ENCODE measurements at places on chromosomes 3 and 15.

DNA sequence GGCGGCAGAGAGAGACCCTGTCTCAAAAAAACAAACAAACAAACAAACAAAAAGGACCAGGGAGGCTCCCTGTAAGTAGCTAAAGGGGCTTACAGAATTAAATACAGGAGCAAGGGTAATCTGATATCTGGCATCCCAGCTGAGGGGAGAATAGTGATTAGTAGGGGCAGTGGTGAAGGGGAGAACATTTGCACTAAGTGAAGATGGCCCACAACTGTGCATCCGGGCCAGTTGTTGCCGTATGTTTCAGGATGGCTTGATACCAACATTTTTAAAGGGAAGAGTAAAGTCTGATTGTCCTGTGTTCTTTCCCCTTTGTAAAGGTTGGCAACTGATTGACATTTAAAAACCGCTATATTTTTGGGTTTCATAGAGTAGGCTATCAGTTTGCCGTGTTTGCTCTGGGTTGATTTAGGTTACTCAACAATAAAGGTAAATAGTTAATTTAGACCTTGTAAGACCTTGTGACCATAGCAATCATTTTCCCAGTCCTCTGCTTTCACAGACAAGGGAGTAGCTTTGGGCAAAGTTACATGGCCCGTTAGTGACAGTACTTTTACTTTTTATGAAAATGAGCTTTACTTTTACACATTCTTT, 167.8 kb downstream of the PTPRG start:
- no peak for DNase-seq

DNA sequence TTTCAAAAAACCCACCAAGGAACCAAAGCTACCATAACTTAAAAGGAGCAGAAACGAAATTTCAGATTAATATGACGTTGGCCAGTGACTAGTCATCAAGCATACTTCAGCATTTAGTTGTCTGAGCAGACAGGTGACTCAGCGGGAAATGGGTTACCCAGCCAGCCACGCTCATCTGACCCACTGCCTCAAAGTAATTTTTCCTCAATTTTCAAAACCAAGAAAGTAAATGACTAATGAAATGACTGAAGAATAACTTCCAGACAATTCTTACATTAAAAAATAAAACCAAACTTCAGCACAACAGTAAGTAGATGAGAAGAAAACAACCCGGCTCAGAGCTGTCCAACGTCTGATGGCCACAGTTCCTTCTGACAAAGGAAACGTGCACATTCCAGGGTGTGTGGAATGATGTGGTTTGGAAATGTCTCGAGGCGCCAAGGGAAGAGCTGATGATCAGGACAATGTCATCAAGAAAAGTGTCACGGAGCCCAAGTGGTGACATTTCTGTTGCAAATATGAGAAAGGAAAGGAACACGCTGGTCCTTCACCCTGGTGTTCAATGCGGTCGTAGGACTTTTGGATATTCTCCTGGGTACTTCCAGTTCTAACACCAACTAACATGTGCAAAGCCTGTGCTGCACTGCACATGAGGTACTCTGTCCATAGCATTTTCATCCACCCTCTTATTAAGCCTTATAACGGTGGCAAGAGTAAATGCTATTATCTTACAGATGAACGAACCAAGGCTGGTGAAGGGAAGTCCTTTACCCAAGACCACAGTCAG, 79.1 kb downstream of the FOXP1 start:
- DNase-seq = peak; percentile 51

GRCh38 chr3:122931636-122932035, 95.9 kb downstream of the SEMA5B start:
- DNase-seq = no peak

GRCh38 chr3:160796813-160797164, 40.8 kb downstream of the PPM1L start:
- no peak for DNase-seq

- DNase-seq = no peak
These were observed 12.8 kb upstream of the ACAN start for GRCh38 chr15:88790486-88790885.

DNA sequence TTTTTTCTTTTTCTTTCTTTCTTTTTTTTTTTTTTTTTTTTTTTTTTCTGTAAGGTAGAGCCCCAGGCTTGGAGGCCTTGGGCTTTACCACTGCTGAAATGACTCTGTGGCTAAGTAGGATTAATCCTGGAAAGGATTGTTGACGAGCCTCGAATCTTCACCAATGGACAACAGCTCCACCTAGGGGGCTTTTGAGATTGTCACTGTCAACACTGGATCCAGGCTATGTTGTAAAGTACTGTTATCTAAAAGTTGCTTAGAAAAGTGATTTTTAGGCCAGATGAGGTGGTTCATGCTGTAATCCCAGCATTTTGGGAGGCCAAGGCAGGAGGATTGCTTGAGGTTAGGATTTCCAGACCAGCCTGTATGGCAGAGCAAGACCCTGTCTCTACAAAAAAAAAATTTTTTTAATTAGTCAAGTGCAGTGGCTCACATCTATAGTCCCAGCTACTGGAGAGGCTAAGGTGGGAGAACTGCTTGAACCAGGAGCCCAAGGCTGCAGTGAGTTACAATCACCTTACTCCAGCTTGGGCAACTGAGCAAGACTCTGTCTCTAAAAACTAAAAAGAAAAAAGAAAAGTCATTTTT, 41.6 kb downstream of the KLHL18 start:
- DNase-seq = peak; percentile 53

DNA sequence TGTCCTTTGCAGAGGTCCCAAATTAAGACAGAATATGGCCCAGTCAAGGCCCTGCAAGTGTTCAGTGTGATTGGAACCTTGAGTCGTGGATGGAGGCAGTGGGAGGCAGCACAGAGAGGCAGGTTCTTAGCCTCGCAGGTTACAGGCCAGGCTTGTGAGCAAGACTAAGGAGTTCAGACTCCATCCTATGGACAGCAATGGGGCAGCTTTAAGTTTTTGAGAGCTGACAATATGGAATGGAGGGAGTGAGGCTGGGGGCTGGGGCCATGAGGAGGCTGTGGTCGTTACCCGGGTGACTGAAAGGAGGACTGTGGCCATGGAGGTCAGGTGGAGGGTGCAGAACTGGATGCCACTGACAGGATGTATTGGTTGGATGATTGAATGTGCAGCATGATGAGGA, 74.1 kb upstream of the PRR23C start:
- DNase-seq = no peak

DNA sequence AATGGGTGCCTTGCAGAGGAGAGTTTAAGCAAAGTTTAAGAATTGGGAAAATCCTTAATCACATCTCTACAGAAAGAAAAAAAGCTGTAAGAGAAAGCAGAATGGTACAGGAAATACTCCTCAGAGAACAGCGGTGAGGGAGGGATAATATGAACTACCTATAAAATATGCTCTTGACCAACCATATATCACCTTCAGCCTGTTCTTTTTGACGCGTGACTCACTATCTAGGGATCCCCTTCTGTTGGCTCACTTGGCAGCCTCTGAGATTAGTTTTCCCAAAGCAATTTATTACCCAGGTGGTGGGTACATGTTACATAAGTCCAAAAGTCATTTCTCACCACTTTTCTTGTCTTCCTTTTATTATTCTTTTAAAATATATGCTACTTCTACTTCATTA, 97.7 kb downstream of the CNTN6 start:
- DNase-seq = no peak

- DNase-seq = no peak
These were observed 235.2 kb downstream of the DTWD1 start for GRCh38 chr15:49855917-49856637.

- no peak for DNase-seq
These were observed 34.3 kb downstream of the IGDCC3 start for GRCh38 chr15:65343374-65343981.

- DNase-seq = no peak
These were observed 90.2 kb upstream of the SLC6A11 start for GRCh38 chr3:10725846-10726245.

Data from activated CD4-positive, alpha-beta T cell treated with anti-CD3 and anti-CD28 coated beads, Interleukin-2, Interleukin-4, amounts not matched to agents 100 ng/mL and 50 ng/mL, durations not matched to agents 16 hours and 8 hours (primary cell).